RWPE2 (cell line): ENCODE measurements at places on chromosomes 7 and 10.

- no peak for DNase-seq
These were observed 166.9 kb downstream of the PTPRN2 start for GRCh38 chr7:158420591-158421340.

DNA sequence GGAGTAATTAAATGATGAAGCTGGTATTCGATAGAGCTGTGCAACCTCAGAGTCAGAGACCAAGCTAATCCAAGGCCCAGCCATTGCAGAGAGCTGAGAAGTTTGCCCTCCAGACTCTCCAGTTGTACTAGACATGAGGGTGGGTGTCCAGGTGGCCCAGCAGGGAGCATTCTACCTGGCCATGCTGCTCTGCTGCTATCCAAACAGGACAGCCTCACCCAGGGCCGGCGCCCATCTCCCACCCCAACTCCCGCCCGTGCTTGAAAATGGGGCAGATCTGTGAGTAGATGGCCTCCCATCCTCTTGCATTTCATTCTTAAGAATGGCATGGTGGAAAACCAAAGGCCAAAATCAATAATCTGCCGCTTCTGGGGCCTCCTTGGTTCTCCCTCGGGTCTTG lies 124.2 kb downstream of the TCERG1L start:
- no peak for DNase-seq

- DNase-seq = no peak
These were observed 1.1 kb downstream of the DDIT4 start for GRCh38 chr10:72274730-72275350.

DNA sequence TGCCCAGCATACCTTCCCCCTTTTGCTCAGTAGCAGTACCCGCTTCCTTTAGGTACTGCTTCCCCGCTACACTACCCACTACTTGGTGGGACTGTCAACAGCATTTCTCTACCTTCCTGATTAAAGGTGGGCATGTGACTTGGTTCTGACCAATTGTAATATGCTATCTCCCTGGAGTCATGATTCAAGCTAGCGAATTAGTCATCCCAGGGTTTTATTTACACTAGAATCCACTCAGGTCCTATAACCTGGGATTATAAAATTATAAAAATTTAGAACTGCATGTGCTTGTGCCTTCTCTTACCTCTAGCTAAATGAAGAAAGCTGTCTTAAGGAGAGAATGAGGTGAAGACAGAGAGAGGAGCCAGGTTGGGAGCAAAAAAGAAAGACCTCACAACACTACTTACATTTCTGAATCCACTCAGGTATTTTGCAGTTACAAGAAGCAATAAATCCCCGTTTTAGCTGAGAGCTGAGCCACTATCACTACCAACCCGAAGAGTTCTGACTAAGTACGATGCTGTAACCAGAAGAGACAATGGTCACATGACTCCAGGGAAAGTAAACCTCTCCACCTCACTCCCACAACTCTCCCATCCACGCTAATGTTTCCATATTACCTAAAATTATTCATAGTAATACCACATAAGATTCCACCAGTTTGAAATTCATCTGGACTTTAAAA lies 9.7 kb downstream of the GBX1 start:
- DNase-seq = no peak

DNA sequence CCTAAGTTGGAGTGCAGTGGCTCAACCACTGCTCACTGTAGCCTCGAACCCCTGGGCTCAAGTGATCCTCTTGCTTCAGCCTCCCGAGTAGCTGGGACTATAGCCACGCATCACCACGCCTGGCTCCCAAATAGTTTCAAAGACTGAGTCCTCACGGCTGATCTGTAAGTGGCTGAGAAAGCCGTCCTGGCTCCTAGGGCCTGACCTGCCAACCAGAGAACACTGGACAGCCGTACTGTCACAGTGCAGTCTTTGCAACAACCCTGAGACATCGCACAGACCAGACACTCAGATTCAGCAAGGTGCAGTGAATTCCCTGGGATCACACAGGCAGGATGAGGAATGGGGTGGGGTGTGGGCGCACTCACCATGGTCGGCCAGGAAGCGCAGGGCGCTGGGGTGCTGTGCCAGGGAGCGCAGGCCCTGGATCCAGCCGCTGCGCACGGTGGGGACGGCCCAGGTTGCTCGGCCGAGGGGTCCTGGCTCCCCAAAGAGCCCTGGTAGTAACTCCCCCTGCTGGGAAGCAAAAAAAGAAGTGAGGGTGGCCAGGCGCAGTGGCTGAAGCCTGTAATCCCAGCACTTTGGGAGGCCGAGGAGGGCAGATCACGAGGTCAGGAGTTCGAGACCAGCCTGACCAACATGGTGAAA lies 10.7 kb downstream of the BRAT1 start:
- no peak for DNase-seq

DNA sequence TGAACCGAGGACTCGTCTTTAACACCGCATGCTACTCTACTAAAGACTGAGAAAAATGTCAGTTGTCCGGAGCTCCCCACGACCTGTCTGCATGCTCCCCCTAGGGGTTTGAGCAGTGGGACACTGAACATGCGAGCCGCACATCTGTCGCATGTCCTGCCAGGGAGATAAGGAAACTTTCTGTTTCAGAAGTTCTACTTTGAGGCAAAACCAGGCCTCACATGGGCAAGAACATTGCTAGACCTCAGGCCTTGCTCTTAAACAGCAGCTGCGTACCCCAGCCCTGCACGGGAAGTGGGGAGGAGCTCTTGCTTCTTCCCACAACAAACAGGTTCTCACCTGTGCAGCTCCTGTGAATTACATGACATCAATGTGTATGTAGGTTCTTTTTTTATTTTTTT lies 30.3 kb upstream of the HERPUD2 start:
- DNase-seq = no peak

DNA sequence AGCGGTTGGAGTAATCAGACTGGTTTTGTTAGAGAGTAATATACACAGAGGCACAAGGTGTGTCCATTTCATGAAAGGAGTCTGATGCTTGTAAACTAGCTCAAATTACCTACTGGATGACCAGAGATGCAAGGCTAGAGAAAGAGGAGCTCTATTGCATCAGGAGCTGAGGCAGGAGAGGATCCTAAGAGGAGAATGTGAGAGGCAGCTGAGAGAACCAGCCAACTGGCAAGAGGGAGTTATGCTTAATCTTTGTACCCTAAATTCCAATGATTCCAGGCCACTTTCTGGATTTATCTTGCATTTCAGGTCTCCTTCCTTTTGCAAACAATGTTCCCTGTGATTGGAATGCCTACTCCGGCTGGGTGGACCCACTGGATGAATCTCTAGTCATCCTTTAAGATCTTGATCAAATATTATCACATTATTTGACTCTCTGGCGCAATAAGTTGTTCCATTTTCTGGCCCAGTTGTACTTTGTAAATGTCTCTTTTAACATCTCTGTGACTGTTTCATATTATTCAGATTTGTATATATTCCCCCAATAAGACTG lies 57.5 kb upstream of the PTPN12 start:
- no peak for DNase-seq

DNA sequence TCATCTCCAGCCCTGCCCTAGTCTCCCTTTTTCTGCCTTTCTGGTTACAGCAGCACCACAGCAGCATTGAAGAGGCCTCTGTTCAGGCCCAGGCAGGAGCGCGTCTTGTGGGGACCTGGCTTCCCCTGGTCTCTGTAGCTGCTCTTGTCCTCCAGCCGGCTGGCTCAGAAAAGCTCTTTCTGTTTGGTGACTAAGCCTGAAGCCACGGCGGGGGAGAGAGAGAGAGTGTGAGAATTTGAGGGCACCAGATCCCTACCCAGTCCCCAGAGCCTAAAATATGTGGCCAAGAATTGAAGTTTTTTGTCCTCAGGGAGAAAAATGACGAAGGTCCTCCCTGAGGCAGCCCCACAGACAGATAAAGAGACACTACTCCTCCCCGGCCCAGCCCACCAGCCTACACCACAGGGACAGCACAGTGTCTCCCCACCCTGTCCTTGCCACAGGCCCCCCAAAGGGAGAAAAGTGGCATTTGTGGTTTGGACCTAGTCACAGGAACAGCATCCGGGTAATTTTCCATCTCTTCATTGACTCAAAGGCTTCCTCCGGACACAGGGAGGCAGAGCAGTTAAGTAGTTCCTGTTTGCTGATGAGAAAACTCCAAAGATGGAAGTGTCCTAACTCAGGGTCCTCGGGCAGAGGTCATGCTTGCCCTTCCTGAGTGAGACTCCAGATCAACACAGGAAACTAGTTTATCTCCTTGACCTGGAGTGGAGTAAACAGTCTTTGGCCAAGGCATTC lies 13.3 kb upstream of the FAM180A start:
- DNase-seq = no peak

DNA sequence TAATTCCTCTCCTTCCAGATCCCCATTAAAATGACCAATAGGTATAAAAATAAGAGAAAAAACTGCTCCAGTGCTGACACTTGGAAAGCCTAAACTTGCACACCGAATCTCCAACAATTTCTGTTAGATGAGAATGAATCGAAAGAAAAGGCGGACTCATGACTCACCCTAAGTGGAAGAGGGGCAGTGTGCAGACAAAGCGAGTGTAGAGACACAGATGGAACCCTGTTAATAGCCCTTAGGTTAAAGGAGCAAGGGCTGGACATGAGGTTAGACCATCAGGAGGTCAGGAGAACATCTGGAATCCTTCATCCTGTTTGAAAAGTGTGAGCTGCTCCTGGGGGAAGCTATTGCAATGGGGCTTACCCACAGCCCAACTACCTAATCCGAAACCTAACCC lies 103.4 kb upstream of the GLI3 start:
- no peak for DNase-seq

- DNase-seq = no peak
These were observed 80.0 kb upstream of the STEAP1B start for GRCh38 chr7:22579961-22580360.

- DNase-seq = no peak
These were observed 21.3 kb downstream of the TMEM176B start for GRCh38 chr7:150778738-150779301.

GRCh38 chr10:9175200-9175599 lies 1120.7 kb downstream of the GATA3 start:
- no peak for DNase-seq
